ENCODE measurements at places on chromosomes 5 and 9.

DNA sequence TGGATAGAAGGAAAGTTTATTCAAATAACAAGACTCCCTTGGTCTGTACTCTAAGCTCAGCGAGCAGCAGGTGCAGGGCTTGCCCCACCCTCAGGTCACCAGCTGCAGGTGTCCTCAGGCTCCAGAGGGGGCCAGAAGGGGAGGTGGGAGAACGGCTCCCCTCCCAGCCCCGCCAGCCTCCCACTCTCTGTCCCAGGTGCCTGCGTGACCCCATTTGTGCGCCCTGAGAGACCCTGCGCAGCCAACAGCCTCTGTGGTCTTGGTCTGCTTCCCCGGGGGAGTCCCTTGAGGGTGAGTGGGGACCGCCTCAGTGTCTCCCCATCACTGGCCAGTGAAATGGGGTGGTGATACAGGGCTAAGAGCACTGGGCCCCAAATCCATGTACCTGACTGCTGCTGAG, 62.3 kb upstream of the STXBP1 start:
- no peak for DNase-seq

- DNase-seq, result no peak
Measured at GRCh38 chr5:78698191-78698791, 49.7 kb upstream of the LHFPL2 start.

- DNase-seq, result no peak
Measured at GRCh38 chr5:135059000-135059923, 25.2 kb upstream of the PITX1 start.

DNA sequence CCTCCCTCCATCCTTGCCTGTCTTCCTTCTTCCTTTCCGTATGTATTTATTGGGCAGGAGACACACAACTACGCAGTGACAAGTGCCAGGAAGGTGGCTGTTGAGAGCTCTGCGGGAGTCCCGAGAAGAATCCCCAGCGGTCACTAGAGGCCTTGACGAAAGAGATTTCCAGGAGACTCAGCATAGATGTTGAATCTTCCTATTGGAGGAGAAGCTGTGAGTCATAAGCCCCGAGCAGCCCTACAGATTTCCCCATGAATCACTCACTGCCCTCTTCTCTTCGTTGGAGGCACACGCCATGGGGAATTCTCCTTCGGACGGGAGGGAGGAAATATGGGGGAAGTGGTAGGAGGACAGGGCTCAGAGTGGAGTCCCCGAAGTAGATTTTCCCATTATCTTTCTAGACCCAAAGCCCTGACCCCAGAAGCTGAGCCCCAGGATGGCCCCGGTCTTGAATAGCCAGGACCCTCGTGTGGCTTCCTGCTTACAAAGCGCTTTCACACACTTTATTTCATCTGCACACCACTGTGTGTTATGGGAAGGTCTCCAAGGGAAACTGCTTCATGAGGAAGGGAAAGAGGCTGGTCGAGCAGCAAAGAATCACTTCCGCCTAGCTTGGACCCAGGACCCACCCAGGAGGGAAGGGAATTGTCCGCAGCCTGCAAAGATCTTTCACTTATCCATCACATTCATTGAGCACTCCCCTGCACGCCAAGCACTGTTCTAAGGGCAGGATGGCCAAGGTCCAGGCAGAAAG, 12.7 kb downstream of the DUSP1 start:
- DNase-seq, result no peak

DNA sequence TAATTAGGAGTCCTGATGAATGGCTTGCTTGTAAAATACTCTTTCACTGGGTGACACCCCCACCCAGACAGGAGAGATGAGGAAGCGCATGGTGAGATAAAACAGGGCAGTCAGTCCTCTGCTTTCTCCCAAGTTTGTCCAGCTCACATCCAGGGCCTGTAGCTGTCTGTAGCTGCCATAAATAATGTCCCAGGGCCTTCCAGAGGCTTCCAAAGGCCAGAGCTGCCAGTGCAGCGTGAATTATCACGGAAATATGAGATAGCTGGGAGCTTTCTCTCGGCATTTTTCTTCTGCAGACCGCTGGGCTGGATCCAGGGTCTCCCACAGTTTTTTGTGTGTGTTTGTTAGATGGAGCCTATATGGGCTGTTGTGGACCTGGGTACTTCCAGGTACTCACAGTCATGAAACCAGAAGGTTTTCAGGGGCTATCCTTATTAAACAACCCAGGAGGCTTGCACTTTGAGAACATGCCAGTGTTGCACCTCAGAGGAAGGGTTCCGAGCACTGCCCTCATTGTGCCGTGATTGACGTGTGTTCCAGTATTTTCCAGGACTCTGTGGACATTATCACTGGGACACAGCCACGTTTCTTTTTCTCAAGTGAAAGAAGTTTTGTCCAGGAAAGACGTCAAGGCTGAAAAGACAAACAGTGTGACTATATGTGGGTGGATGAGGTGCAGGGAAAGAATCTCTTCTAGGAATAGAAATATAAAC, 117.5 kb downstream of the FGF1 start:
- no peak for DNase-seq

DNA sequence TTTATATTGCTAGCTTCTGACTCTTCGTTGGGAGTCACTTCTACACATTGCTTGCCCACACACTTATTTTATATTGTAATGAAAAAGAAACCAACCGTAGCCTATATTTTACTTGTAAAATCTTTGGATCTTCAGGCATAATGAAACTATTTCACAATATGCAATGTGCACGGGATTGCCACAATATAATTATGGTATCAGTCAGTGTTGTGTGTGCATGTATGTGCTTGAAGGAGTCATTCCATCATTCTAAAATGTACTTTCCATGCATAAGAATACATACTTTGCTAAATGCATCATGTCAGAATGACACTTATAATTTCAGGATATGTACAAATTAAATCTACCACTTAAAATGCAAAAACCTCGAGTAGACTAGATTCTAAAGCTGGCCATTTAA, 64.0 kb upstream of the TLE4 start:
- DNase-seq, result no peak

- DNase-seq, result no peak
Measured at GRCh38 chr5:145568581-145568980, 266.6 kb downstream of the PRELID2 start.

- DNase-seq, result no peak
Measured at GRCh38 chr5:124342027-124342471, 404.4 kb downstream of the ZNF608 start.

GRCh38 chr9:135592331-135592590, 30.7 kb downstream of the PAEP start:
- no peak for DNase-seq

DNA sequence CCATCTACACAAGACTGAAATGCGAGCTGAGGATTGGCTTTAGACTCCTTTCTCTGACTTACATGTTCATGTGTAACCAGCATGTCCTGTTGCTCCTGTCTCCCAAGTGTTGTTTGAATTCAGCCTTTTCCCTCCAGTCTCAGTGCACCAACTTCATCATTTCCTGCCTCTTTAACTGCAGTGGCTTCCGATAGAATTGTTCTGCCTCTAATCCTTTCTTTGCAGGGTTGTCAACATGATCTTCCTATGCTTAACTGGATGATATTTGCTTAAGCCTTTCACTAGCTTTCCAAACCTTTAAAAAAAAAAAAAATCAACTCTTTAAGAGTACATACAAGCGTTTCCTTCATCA, 6.7 kb upstream of the FYB1 start:
- DNase-seq, result no peak

- DNase-seq, result no peak
Measured at GRCh38 chr5:90899014-90899604, 340.5 kb downstream of the ADGRV1 start.

DNA sequence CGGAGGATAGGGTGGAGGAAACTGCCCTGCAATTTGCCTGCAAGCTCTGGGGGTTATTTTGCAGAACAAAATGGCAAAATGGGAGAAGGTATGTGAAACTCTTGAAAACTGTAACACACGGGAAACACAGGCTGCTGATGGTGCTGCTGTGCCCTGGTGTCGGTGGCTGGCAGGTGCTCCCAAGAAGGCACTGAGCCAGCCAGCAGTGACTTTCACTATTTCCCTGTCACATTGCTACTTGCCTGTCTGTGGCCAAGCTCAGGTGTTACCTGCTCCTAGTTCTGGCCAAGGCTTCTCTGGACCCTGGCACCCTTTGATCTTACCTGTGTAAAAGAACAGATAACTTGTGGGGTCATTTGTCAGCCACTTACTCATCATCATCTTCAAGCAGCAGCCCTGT, 102.2 kb downstream of the CMYA5 start:
- no peak for DNase-seq

DNA sequence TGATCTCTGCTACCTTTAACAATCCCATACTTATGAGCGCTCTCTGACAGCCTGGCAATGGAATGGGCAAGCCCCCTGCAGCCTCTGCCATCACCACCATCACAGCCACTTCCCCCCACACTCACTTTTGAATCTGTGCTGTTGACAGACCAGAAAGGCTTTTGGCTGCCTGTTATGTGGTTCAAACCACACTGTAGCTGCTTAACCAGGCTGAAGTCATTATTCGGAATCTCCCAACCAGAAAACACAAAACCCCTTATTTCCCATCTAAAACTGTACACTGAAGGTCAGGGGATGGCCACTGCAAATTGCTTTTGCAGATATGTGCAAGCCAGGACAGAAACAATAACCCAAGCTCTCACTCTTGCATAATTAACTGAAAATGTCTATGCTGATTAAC, 35.8 kb downstream of the PTCH1 start:
- DNase-seq, result no peak

GRCh38 chr5:6019612-6020011, 358.7 kb downstream of the MED10 start:
- no peak for DNase-seq

DNA sequence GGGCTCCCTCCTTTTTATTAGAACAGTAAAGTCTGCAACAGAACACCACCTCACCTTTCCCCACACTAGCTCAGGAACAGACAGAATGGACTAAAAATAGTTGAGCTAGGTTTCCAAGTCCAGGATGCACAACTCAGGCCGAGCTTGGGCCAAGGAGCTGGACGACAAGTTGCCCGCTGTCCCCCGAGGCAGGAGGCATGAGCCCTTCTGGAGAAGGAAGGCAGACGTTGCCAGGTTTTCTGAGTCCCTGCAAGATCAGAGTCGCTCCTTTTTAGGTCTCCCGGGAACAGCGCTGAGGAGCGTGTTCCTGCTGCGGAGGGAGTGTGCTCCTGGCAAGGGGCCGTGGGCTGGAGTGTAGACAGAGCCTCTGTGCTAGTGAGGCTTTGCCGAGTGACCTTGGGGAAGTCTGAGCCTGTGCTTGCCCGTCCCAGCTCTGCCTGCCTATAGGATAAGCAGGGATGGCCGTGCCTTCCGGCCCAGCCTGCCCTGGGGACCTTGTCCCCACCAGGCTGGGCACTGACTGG, 121.6 kb downstream of the WNK2 start:
- peak; percentile 15 for DNase-seq

- DNase-seq, result no peak
Measured at GRCh38 chr5:570886-571285, 41.3 kb upstream of the CEP72 start.

- no peak for DNase-seq
Measured at GRCh38 chr9:136508729-136509500, 26.1 kb upstream of the SEC16A start.

- no peak for DNase-seq
Measured at GRCh38 chr9:27967210-27967609, 393.9 kb upstream of the C9orf72 start.
